ENCODE measurements at places on chromosomes 4 and X.

DNA sequence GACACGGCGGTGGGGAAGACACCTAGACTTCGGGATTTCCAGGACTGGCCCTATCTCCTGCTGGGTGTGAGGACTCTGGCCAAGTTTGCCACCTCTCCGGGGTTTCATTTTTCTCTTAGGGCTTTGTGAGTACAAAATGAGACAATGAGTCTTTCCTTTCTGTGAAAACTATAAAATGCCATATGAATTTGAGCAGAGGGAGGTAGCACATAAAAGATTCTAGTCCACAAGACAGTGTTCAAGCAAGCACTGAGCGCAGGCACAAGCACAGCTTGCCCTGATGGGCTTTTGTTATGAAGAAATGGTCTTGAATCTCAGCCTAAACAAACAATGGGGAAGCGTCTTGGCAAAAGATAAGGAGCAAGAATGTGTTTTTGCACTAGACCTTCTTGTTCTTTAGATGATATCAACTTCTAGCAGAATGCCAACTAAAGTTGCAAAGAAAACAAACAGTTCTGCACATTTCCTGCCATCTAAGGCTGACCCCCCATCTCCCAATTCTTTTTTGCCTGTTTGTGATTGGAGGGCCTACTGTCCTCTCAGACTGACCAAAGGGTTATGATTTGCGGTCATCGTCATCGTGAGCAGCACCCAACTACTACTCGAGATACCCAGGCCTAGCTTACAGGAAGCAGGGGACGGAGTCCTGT lies 73.0 kb upstream of the ZNF518B start:
- no peak for DNase-seq

DNA sequence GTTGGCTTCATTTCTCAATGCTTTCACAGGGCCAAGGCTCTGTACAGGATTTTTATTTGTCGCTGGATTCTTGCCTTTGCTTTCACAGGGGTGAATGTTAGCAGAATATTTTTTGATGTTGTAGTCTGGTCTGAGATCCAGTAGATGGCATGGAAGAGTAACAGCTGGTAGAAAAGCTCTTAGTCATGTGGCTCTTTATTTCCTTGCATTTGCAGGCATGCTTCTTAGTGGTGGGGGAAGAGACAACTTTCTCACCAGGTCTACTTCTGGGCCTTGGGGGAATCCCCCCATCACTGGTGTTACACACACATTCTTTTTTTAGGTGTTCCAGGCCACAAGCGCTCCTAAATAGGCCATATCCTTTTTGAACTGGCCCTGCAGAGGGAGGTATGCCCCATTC lies 58.2 kb upstream of the DKK2 start:
- DNase-seq = peak; percentile 84

DNA sequence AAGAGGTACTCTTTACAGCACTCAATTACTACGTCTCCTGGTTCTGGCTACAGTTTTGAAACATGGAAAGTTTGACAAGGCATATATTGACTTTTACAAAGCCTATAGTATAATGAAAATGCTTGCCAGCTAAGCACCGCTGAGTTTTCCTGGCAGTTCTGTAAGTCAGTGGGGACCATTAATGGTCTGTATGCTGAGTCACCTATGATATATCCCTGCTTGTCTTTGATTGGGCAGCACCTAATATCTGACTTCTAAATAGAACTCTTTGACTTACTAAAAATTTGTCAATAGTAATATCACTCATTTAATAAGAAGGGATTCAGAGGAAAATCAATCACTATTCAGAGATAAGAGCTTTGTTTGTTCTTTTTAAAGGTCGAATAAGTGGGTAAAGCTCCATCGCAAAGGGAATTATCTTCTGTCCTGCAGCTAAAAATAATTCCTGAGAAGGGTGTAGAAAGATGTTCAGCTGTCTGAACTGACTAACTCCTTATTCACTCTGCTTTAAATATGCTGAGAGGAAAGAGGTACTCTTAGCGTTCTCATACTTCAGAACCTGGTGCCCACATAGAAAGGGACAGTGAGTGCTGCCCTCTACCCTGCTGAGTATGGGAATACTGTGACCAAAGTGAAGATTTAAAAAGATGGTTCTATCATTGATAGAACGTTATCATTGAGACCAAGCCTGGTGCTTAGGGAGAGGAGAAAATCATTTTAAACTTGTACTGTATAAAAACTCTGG lies 959 bp downstream of the SMPX start:
- no peak for DNase-seq

GRCh38 chr4:20253735-20254409 lies 2.2 kb downstream of the SLIT2 start:
- no peak for DNase-seq

GRCh38 chr4:6268650-6269615 lies 717 bp upstream of the WFS1 start:
- no peak for DNase-seq

GRCh38 chr4:76199664-76200211 lies 13.9 kb downstream of the SCARB2 start:
- peak; percentile 59 for DNase-seq

DNA sequence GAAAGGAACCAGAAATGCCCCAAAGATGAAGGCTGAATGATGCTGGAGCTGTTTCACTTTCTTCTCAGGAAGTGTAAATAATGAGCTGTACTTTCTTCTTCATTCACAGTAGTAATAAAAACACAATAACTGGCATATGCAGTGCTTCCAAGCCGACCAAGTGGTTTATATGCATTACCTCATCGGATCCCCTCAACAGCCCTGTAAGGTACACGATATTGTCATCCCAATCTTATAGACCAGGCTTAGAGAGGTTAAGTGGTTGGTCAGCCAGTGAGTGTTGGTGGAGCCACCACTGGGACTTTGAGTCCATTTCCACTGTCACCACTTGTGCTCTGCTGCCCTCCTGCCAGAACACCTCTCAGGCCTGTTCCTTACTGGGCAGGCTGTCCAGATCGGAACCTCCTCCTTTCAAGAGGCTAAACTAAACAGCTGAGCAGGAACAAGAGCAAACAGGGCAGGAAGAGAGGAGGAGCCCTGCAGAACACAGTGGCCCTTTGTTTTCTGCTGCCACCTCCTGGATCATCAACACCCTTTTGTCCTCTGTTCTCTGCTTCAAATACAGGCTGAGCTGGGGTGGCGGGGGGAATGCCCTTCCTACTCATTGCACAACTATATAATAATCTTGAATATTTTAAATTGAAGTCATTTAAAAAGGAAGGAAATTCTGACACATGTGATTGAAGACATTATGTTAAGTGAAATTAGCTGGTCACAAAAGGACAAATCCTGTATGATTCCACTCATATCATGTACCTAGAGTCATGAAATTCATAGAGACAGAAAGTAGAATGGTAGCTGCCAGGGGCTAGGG lies 112.5 kb upstream of the ATP6AP2 start:
- DNase-seq = peak; percentile 72

GRCh38 chr4:114481856-114482255 lies 116.8 kb upstream of the UGT8 start:
- no peak for DNase-seq

GRCh38 chr4:83089410-83090157 lies 24.9 kb downstream of the PLAC8 start:
- DNase-seq = no peak

DNA sequence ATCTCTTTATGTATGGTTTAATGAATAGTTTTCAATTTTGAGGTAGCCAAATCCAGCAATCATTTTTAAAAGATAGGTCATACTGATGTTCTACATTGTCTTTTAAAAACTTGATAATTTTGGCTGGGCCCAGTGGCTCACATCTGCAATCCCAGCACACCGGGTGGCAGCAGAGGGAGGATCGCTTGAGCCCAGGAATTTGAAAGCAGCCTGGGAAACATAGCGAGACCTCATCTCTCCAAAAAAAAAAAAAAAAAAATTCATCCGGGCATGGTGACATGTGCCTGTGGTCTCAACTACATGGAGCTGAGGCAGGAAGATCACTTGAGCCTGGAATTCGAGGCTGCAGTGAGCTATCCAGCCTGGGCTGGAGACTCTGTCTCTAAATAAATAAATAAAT lies 419.8 kb downstream of the GALNTL6 start:
- no peak for DNase-seq

DNA sequence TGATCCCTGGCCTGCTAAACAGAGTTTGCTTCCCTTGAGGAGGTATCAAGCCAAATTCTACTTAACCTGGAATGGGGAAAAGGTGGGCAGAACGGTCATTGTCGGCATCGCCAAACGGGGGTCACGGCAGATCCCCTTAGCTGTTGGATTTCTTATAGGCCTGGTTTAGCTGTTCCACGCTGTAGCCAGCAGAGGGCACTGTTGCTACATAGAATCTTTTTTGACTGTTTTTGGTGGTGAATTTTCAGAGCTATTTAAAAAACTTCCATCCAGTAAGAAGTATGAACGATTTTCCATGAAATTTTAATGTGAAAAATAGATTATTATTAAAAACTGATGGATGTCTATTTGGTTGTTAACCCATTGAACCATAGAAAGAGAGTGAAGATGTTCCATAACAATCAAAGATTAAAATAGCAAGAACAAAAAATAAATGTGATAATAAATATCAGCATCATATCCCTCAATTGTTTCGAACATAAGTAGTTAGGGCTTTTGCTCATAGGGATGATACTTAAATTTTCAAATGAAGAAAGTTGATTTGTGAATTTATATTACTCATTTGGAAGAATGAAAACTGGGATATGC lies 56.6 kb downstream of the LINC00632 start:
- peak; percentile 31 for DNase-seq

- no peak for DNase-seq
Measured at GRCh38 chr4:94334962-94335361, 7.7 kb downstream of the HPGDS start.

- no peak for DNase-seq
Measured at GRCh38 chr4:98512918-98513317, 145.5 kb downstream of the TSPAN5 start.

GRCh38 chr4:80017125-80017854 lies 55.7 kb downstream of the ANTXR2 start:
- DNase-seq = peak; percentile 62

GRCh38 chr4:101870874-101871273 lies 80.3 kb downstream of the BANK1 start:
- no peak for DNase-seq

DNA sequence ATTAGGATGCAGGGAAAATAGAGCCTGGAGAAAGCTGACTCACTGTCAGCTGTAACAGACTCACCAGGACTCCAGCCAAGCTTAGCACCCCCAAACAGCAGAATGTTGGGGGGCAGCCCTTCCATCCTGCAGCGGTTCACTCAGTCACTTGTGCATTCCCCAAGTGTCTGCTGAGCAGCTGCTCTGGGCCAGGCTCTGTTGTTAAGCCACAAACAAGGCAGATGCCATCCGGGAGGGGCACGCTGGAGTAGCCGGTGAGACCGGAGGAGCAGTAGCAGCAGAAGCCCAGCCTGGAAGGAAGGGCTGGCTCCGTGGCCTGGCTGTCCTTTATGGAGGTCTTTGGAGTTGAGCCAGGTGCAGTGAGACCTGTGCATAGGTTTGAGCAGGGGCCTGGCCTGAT lies 22.0 kb downstream of the CCNQ start:
- no peak for DNase-seq

GRCh38 chrX:44022964-44023363 lies 49.8 kb upstream of the NDP start:
- DNase-seq = no peak

- peak; percentile 71 for DNase-seq
Measured at GRCh38 chr4:122687531-122688061, 44.9 kb upstream of the BBS12 start.

GRCh38 chr4:38621831-38622230 lies 42.2 kb upstream of the KLF3 start:
- DNase-seq = no peak

DNA sequence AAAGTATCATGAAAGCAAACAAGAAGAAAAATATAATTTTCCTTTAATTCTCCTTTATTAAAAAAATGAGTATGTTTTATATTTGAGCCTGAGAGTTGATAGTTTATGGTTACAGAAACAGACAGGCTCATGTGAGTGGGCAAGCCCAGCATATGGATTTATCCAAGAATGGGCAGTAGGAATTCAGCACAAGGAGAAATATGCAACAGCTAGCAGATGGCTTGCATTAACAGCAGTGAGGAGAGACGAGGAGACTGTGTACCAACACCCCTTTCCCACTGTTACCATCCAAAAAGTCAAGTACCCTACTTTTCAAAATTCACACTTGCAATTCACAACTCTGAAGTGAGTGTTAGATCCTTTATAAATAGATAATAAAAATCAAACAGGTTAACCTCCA lies 1760.2 kb upstream of the TENM3 start:
- DNase-seq = no peak

DNA sequence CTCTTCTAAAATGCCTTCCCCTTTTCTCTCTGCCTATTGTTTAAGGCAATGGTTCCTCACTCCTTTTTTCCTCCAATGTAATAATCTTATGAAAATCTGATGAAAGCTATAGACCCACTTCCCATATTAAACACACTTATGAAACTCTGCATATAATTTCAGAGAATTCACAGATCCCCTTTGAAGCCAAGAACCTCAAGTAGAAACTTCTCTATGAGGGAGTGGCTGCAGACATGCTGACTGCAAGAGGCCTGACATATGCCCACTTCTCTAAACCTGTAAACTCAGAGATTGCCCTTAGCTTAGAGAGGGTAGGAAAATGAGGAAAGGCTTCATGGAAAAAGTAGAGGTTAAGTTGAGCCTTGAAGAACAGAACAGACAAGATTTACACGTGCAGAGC lies 37.6 kb downstream of the TAB3 start:
- DNase-seq = no peak

GRCh38 chrX:19750783-19751467 lies 136.5 kb downstream of the SH3KBP1 start:
- DNase-seq = peak; percentile 3

GRCh38 chrX:143437439-143437838 lies 79.8 kb downstream of the SPANXN3 start:
- DNase-seq = peak; percentile 26

- no peak for DNase-seq
Measured at GRCh38 chrX:44621078-44621477, 78.4 kb upstream of the FUNDC1 start.

- peak; percentile 3 for DNase-seq
Measured at GRCh38 chrX:107686792-107687191, 58.5 kb downstream of the PRPS1 start.

DNA sequence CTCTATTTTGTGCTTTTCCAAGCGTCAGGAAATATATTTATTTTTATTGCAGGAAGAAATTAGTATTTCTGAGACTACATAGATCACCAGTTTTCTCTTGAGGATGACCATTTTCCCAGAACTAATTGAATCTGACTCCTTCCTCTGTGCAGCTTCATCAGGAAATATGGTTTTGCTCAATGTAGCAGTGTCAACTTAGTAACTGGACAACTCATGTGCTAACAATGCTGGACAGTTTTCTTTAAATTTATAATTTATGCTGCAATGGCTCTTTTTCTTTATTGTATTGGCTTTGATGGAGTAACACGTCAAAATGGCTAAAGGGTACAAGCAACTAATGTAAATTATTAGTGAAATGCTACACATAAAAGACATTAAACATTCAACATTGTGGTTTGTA lies 531.5 kb downstream of the ANKRD50 start:
- no peak for DNase-seq

DNA sequence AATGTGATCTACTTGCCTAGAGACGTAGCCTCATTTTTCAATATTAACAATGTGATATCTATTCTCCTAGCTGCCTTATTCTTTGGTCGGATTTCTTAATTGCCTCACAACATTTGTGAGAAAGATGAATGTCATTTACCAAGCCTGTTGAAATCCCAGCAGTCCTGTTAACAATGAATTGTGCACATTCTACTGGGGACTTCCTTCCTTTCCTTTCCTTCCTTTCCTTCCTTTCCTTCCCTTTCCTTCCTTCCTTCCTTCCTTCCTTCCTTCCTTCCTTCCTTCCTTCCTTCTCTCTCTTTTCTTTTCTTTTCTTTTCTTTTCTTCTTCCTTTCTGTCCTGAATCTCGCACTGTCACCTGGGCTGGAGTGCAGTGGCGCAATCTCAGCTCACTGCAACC lies 107.1 kb downstream of the GPAT3 start:
- DNase-seq = no peak

- DNase-seq = no peak
Measured at GRCh38 chr4:168781341-168781740, 228.7 kb downstream of the CBR4 start.
